SHP77 treated with DMSO at 0.1 percent for 48 hours (cell line): ENCODE measurements at places on chromosomes 1 and 21.

GRCh38 chr1:186813420-186813819 is 15.3 kb upstream of the PLA2G4A start:
- DNase-seq: no peak

GRCh38 chr1:232938926-232939325 is 11.5 kb upstream of the NTPCR start:
- DNase-seq: no peak

DNA sequence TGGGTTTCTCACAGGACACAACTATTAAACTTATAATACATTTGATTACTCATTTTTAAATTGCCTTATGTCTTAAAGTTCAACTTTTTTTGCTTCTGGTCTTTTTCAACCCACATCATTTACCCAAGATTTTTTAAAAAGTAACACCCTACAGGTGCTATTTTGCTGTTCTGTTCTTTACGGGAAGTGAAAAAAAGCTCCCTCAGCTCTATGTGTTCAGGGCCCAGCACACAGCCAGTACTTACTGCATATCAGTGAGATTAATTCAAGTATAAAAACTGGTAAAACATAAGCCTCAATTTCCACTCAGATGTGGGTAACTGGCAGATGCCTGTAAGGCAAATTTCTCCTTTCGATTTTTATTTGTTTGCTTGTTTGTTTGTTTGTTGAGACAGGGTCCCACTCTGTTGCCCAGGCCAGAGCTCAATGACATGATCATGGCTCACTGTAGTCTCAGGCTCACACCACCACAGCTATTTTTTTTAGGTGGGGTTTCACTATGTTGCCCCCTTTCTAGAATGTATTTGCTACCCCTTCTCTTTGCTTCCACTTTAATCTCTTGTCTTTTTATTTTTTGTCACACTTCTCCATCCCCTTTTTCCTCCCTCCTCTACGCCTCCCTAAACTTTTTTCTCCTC is 20.3 kb downstream of the RNASEL start:
- no peak for DNase-seq

DNA sequence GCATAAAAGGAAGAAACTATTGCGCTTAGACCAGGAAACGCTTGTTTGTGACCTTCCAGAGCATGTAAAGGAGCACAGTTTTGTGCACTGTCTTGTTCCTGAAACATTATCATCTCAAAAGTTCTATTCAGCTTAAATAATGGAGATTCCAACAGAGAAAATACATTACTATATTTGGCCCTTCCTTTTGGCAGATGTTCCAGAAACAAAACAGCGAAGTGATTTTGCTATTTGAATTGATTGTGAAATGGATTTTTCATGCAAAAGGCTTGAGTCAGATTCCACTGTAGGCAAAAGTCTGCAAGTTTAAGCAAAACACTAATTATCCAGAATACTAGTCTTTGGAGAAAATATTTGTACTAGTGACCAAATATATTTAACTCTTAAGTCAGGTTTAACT is 80.3 kb upstream of the PTBP2 start:
- DNase-seq: no peak

DNA sequence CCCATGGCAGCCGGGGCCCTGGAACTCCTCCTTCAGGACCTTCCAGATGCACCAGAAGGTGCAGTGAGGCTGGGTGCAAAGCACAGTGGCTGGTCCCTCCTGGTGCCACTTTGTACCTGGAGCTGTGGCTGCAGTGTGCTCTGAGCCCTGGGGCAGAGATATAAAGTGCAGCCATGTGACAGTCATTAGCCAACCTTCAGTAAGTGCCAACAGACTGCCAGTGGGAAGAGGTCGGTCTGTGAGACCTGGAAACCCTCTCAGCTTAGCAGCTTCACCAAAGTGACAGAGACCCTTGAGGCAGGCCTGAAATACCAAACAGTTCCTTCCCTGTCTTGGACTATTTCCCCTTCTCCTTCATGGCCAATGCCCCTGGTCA is 26.7 kb upstream of the NGF start:
- no peak for DNase-seq

DNA sequence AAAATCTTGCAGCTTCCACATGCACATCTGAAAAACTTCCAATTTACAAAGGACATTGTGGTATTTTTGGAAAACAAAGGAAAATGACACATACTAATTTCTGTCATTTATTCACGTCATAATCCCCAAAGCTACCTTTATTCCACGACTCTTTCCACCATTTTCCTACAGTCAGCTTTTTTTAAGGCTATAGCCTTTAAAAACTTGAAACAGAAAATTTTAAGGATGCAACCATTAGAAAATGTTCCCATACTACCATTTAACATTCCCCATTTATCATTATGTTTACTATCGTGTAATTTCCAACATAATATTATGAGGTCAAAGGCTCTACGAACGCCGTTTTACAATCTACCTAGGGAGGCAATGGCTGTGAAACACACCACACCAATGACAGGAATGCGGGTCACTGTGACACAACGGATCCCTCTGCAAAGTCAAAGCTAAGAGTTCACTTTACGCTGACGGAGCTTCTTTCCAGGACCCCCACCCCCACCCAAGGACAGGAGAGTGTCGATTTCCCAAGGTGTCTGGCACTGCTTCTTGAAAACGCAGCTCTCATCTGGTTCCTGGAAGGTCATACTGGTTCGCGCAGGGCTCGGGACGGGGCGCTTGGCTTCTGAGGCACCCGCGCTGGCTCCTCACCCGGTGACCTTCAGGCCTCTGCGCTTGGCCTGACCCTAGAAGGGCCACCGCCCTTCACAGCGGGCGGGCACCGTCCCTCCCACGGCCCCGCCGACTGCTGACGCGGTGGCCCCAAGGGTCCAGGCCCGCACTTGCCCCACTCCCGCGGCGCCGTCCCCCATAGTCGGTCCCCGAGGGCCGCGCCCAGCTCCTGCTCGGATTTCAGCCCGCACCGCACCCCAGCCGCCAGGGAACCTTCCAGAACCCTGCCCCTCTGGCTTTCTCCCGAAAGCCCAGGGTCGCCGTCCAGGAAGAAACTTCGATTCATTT is 50.5 kb upstream of the ATF3 start:
- DNase-seq: no peak

DNA sequence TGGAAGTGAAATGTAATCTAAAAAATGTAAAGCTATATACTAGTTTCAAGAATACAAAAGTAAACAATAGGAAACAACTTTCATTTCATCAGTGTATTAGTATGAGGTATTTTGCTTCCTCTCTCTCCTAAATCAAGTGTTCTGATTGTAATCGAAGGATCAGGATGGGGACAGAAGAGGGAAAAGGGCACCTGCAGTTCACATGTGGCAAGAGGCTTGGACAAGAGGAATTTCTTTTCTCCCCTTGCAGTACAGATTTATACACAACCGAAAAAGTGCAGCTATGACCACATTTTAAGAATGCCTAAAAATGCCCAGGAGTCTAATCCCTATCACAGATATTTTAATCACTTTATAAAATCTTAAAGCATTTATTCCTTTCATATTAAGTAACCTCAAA is 63.7 kb downstream of the NRIP1 start:
- DNase-seq: no peak

DNA sequence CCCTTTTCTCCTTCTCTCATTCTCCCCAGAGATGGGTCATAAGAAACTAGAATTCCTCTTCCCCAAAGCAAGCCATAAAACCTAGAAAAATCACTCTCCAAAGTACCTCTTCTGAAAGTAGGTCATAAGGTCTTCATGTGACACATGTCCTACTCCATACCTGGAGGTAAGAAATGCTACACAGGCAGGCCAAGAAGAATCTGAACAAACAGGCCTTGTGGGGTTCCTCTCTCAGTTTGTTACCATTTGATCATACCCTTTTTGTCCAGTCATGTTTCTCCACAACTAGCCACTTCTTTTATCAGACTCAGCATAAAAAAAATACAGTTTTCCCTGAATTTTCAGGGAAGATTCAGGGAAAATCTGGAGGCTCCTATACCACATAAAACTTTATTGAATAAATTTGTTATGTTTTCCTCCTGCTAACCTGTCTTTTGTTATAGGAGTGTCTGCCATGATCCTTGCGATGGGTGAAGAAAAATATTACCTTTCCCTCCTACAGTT is 134.4 kb upstream of the LMO4 start:
- DNase-seq: no peak

DNA sequence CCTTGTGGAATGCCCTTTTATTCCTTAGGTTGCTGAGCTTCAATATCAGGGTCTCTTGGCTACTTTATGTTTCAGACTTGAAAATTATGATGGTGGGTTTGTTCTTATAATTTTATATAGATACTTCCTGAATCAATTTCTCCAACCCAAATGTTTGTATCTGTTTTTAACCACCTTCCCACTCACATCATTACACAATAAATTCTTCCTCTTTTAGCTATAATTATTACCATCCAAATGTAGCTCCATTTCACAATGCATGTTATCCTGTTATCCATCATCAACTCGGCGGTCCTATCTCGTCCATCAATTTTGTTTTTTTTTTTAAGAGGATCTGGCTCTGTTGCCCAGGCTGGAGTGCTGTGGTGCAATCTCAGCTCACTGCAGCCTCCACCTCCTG is 357.6 kb upstream of the ZP4 start:
- DNase-seq: no peak

DNA sequence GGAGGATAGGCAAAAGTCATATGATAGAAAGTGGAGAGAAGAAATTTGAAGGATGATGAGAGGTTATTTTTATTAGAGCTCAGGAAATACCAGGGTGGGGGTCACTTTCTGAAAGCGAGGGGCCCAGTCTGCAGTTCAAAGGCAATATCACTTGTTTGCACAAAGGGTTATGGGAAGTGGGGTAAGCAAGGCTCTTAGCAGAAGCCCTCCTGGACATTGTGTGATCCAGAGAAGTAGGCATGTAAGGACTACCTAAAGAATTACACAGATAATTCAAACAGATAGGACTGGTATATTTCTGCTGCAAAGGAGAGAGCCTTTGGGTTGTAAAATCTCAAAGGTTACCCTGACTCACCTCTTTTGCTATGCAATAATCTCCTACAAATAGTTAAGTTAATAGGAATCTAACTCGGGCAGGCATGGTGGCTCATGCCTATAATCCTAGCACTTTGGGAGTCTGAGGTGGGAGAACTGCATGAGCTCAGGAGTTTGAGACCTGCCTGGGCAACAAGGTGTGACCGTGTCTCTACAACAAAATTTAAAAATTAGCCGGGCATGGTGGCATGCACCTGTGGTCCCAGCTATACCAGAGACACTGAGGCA is 25.2 kb upstream of the PRRC2C start:
- DNase-seq: no peak

- peak; percentile 50 for DNase-seq
Observed at GRCh38 chr1:197958438-197959305, 41.5 kb downstream of the LHX9 start.

DNA sequence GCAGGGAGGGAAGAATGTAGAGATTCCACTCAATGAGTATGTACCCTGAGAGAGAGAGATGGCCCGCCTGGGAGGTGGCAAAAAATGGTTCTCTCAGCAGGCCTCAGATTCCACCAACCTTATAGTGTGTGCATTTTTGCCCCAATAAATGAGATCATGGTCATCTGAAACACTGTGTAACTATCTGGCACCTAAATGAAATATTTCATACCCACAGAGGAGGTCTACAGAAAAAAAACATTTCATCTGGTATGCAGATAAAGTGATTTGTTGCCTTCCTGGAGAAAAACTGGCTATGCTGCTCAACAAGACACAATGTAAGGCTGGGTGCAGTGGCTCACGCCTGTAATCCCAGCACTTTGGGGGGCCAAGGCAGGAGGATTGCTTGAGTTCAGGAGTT is 4.9 kb downstream of the TMCO2 start:
- no peak for DNase-seq

DNA sequence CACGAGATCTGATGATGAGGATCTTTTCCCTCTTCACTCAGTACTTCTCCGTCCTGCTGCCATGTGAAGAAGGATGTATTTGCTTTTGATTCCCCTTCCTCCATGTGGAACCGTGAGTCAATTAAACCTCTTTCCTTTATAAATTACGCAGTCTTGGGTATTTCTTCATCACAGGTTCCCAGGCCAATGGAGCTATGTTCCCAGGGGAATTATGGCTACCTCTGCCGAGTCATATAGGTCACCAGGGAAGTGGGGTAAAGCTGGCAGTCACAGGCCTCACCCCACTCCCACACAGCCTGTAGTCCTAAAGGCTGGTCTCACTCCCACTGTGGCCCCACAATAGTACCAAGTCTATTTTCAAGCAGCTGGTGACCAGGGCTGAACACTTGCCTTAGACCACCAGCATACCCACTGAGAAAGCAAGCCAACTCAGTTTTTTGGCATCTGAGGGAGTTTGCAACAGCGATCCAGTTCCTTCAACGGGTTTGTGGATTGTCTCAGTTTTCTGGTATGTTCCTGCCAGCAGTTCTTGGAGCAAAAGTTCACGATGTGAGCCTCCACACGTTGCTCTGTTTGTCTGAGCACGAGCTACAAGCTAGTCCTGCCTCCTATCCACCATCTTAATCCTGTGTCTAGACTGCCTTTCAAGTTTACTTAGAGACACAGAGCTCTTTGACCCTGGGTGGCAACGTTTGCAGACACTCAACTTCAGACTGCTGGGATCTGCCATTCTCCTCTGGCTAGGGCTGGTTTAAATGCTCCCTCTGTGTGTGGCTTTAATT is 104.5 kb downstream of the CENPF start:
- no peak for DNase-seq

- DNase-seq: no peak
Observed at GRCh38 chr1:228264090-228264829, 56.4 kb downstream of the OBSCN start.

GRCh38 chr1:238329671-238330070 is 438.9 kb upstream of the ZP4 start:
- DNase-seq: no peak

- DNase-seq: no peak
Observed at GRCh38 chr1:234515821-234516241, 36.9 kb upstream of the TARBP1 start.

DNA sequence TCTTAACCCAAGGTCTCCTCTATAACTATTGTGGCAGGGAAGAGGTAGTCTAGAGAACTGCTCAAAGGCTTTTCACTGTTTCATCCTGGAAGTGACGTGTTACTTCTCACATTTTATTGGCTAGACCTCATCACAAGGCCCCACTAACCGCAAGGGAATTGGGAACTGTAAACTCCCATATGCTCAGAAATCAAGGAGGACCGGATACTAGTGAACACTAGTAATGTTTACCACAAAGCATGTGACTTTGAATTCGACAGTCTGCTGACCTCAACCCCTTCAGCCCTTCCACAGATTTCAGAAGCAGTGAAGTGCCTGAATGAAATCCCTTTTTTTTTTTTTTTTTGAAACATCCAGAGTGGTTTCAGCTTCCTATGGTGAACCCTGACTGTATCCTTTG is 3.4 kb upstream of the EEIG2 start:
- DNase-seq: no peak
